Right atrium auricular region (tissue), 2 donors: ENCODE measurements at places on chromosomes 4 and X.

- no peak overlapping the region for H3K4me3 ChIP-seq
- no peaks in the 10 kb centered on the region for H3K4me1 ChIP-seq
- no peaks in the 10 kb centered on the region for H3K27me3 ChIP-seq
- no peaks in the 10 kb centered on the region for H3K36me3 ChIP-seq
- H3K27ac ChIP-seq, result no peak overlapping the region
These were observed 2.7 kb upstream of the TSPAN7 start for GRCh38 chrX:38558686-38559085.

- no peak overlapping the region for H3K27ac ChIP-seq
- H3K4me3 ChIP-seq, result no peak overlapping the region
- DNase-seq, result no peak
- no peaks in the 10 kb centered on the region for H3K27me3 ChIP-seq
- no peaks in the 10 kb centered on the region for H3K36me3 ChIP-seq
- H3K4me1 ChIP-seq, result no peaks in the 10 kb centered on the region
These were observed 46.5 kb downstream of the FGF2 start for GRCh38 chr4:122873146-122873545.

DNA sequence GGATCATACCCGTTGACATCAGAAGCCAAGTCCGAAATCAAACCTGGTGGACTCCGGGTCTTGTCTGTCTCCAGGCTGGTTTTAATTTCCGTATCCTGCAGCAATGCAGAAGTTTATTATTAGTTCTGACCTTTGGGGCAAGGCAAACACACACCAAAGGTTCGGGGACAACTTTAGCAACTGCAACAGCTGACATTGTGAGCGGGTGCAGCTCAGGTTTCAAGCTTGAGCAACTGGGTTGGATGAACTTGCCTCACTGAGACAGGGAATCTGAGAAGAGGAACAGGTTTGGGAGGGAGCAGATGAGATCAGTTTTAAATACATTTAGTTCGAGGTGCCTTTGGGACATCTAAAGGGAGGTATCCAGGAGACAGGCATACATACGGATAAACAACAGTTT lies 110.7 kb downstream of the GNL3L start:
- no peaks in the 10 kb centered on the region for H3K27me3 ChIP-seq
- H3K4me3 ChIP-seq, result no peak overlapping the region
- no peak for DNase-seq
- H3K27ac ChIP-seq, result peak overlapping the region; percentile 16

- H3K36me3 ChIP-seq, result no peaks in the 10 kb centered on the region
- no peak for DNase-seq
- no peak overlapping the region for H3K27ac ChIP-seq
- H3K4me1 ChIP-seq, result no peaks in the 10 kb centered on the region
These were observed 47.5 kb upstream of the SPANXN4 start for GRCh38 chrX:142978130-142978684.

DNA sequence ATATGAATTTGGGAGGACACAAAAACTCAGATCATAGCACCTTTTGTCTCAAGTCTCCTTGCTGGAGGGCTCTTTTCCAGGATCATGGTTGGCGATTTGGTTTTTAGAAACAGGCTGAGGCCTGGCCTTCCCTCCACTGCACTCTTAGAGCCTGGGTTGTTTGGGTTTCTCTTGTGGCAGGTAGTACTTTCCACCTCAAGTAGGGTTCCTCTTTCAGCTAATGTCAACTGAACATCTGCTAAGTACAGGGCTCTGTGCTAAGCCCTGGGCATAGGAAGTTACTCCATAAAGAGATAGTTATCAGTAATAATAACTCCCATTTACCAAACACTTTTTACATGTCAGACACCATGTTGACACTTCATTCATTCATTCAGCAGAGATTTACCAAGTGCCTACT lies 28.2 kb upstream of the APLN start:
- no peaks in the 10 kb centered on the region for H3K27me3 ChIP-seq
- no peak for DNase-seq
- H3K4me1 ChIP-seq, result no peaks in the 10 kb centered on the region
- H3K4me3 ChIP-seq, result no peak overlapping the region

GRCh38 chrX:72467135-72467534 lies 105.5 kb downstream of the HDAC8 start:
- no peak overlapping the region for H3K4me3 ChIP-seq
- H3K4me1 ChIP-seq, result no peaks in the 10 kb centered on the region
- H3K27me3 ChIP-seq, result no peaks in the 10 kb centered on the region

- no peak overlapping the region for H3K27ac ChIP-seq
- no peak for DNase-seq
- H3K4me1 ChIP-seq, result no peaks in the 10 kb centered on the region
- no peaks in the 10 kb centered on the region for H3K27me3 ChIP-seq
- no peaks in the 10 kb centered on the region for H3K36me3 ChIP-seq
These were observed 57.2 kb downstream of the MAP9 start for GRCh38 chr4:155319516-155319915.

GRCh38 chrX:72475338-72475737 lies 97.3 kb downstream of the HDAC8 start:
- H3K27me3 ChIP-seq, result no peaks in the 10 kb centered on the region
- DNase-seq, result no peak
- H3K4me3 ChIP-seq, result no peak overlapping the region
- H3K27ac ChIP-seq, result no peak overlapping the region

GRCh38 chr4:186481998-186482790 lies 73.2 kb downstream of the MTNR1A start:
- no peak overlapping the region for H3K4me3 ChIP-seq
- H3K4me1 ChIP-seq, result no peaks in the 10 kb centered on the region
- H3K27me3 ChIP-seq, result no peaks in the 10 kb centered on the region
- no peak overlapping the region for H3K27ac ChIP-seq
- no peak for DNase-seq

GRCh38 chrX:22097012-22097694 lies 65.0 kb downstream of the PHEX start:
- H3K4me3 ChIP-seq, result no peak overlapping the region
- H3K4me1 ChIP-seq, result no peaks in the 10 kb centered on the region
- DNase-seq, result no peak
- no peak overlapping the region for H3K27ac ChIP-seq
- H3K36me3 ChIP-seq, result no peaks in the 10 kb centered on the region
- H3K27me3 ChIP-seq, result no peaks in the 10 kb centered on the region

- H3K4me1 ChIP-seq, result no peaks in the 10 kb centered on the region
- no peaks in the 10 kb centered on the region for H3K27me3 ChIP-seq
- no peaks in the 10 kb centered on the region for H3K36me3 ChIP-seq
- no peak for DNase-seq
These were observed 902.8 kb upstream of the NDST4 start for GRCh38 chr4:116016201-116016600.

DNA sequence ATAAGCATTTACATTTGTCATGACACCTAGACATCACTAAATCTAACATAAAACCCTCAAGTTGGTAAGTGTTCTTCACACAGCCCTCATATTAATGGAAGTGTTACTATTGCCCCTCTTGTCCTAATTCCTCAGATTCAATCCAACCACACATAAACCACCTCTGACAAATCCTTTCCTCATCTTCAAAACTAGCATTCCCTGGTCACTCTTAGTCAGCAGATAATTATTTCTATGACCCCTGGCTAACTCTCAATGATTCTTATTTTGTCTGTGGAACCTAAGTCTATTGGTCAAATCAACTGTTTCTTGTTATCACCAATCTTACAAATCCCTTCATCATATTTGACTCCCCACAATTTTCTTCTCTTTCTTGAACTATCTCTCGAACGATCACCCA lies 168.6 kb downstream of the PPP3CA start:
- DNase-seq, result no peak
- H3K27ac ChIP-seq, result no peak overlapping the region
- no peaks in the 10 kb centered on the region for H3K36me3 ChIP-seq
- no peaks in the 10 kb centered on the region for H3K27me3 ChIP-seq
- H3K4me3 ChIP-seq, result no peak overlapping the region

DNA sequence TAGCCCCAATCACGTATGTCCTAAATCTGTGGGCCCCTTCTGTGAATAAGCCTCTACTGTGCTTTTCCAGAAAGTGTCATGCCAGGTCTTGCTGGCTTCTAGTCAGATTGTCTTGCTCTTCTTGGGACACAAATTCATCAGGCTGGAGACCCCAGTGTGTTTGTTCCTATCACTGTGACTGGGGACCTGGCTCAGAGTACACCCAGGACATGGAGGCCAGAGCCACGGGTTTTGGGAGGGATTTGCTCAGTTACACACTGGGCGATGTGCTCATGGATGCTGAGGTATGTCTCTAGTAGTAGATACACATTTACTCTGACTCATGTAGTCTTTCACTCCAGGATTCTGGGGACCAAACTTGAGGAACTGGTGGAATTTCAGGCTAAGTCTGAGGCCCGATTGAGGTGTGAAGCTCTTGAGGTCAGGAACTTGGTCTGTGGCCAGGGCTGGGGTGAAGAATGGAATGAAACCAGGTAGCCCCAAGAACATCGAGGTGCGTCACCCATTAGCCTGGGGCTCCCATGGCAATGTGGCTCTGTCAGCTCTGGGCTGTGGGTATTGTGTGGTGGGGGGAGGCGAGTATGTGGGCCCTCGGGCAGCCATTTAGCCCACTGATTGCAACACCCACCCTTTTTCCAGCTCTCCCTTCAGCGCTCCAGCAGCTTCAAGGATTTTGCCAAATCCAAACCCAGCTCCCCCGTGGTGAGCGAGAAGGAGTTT lies 7.7 kb downstream of the SASH3 start:
- no peaks in the 10 kb centered on the region for H3K4me1 ChIP-seq
- no peak overlapping the region for H3K27ac ChIP-seq
- no peak overlapping the region for H3K4me3 ChIP-seq
- no peak for DNase-seq

GRCh38 chr4:113788888-113789287 lies 27.4 kb upstream of the CAMK2D start:
- no peak overlapping the region for H3K27ac ChIP-seq
- no peak overlapping the region for H3K4me3 ChIP-seq
- DNase-seq, result no peak
- H3K4me1 ChIP-seq, result peaks cover 5% of the 10 kb centered on the region
- no peaks in the 10 kb centered on the region for H3K36me3 ChIP-seq

- no peak for DNase-seq
- no peak overlapping the region for H3K4me3 ChIP-seq
- no peak overlapping the region for H3K27ac ChIP-seq
- no peaks in the 10 kb centered on the region for H3K27me3 ChIP-seq
- no peaks in the 10 kb centered on the region for H3K36me3 ChIP-seq
These were observed 263.3 kb downstream of the NLGN4X start for GRCh38 chrX:5965406-5965805.

DNA sequence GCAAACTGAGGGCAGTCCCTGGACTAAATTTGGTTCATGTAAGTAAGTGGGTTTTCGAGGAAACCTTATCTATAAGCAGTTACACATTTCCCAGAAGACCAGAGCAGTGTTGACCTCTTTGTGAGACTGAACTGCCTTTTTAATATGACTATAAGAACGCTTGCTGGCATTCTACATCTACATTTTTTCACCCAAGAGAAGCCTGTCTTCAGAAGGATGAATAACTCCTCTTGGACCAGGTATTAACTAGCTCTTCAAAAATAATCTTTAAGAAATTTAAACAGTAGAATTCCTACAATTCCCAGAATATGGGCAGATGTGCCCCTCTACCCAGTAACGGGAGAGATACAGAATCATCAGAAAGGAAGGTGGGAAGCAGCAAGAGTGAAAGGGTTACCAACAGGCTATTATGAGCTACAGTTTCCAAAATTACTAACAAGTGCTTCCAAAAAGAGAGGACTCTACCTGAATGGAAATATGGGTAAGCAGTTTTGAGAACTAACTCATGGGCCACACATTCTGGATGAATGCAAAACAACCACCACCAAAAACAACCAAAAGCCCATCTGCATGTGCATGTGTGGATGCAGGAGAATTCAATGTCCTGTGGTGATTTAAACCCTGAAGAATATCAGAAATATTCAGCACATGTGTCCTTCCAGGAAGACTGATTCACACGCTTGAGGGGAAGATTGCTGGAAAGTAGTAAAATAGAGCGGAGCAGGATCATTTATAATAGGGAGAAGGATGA lies 17.4 kb downstream of the BBS12 start:
- no peaks in the 10 kb centered on the region for H3K27me3 ChIP-seq
- DNase-seq, result no peak
- no peak overlapping the region for H3K4me3 ChIP-seq
- no peak overlapping the region for H3K27ac ChIP-seq
- H3K36me3 ChIP-seq, result no peaks in the 10 kb centered on the region

GRCh38 chr4:127822430-127822829 lies 40.3 kb downstream of the HSPA4L start:
- no peaks in the 10 kb centered on the region for H3K27me3 ChIP-seq
- peaks cover 14% of the 10 kb centered on the region for H3K36me3 ChIP-seq
- H3K27ac ChIP-seq, result no peak overlapping the region
- H3K4me1 ChIP-seq, result no peaks in the 10 kb centered on the region
- H3K4me3 ChIP-seq, result no peak overlapping the region

- DNase-seq, result no peak
- peak overlapping the region; percentile 11 for H3K27ac ChIP-seq
- H3K27me3 ChIP-seq, result no peaks in the 10 kb centered on the region
These were observed 184.8 kb downstream of the ARHGAP24 start for GRCh38 chr4:85659610-85660218.

GRCh38 chr4:140744421-140744820 lies 11.8 kb downstream of the TBC1D9 start:
- no peaks in the 10 kb centered on the region for H3K27me3 ChIP-seq
- no peak for DNase-seq
- no peaks in the 10 kb centered on the region for H3K36me3 ChIP-seq
- H3K27ac ChIP-seq, result no peak overlapping the region
- no peak overlapping the region for H3K4me3 ChIP-seq

GRCh38 chr4:159035570-159035969 lies 67.3 kb upstream of the RAPGEF2 start:
- no peaks in the 10 kb centered on the region for H3K27me3 ChIP-seq
- no peaks in the 10 kb centered on the region for H3K4me1 ChIP-seq
- DNase-seq, result no peak
- H3K4me3 ChIP-seq, result no peak overlapping the region

- H3K4me3 ChIP-seq, result no peak overlapping the region
- no peaks in the 10 kb centered on the region for H3K36me3 ChIP-seq
- H3K27me3 ChIP-seq, result peaks cover 3% of the 10 kb centered on the region
- no peak overlapping the region for H3K27ac ChIP-seq
- no peaks in the 10 kb centered on the region for H3K4me1 ChIP-seq
These were observed 40.1 kb upstream of the PASD1 start for GRCh38 chrX:151523351-151523750.

DNA sequence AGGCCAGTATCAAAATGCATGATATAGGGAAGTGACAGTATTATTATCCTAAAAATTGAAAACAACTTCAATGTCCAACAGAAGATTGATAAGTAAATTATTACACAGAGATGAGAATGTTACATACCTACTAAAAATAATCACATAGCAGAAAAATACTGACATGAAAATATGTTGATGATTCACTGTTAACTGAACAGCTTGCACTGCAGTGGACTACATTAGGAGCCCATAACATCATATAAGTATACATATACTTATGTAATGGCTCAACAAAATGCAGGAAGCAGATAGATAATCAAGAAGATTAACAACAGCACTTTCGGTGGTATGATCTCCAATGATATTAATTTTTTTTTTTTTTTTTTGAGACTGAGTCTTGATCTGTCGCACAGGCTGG lies 7.1 kb downstream of the CLOCK start:
- H3K36me3 ChIP-seq, result no peaks in the 10 kb centered on the region
- DNase-seq, result no peak
- H3K4me1 ChIP-seq, result no peaks in the 10 kb centered on the region
- H3K4me3 ChIP-seq, result no peak overlapping the region
